ENCODE measurements at places on chromosomes 13 and 19.

GRCh38 chr13:113446488-113446854 is 6.8 kb downstream of the ADPRHL1 start:
- no peak for DNase-seq
- H3K36me3 ChIP-seq: peaks cover 19% of the 10 kb centered on the region
- peaks cover 13% of the 10 kb centered on the region for H3K4me1 ChIP-seq

DNA sequence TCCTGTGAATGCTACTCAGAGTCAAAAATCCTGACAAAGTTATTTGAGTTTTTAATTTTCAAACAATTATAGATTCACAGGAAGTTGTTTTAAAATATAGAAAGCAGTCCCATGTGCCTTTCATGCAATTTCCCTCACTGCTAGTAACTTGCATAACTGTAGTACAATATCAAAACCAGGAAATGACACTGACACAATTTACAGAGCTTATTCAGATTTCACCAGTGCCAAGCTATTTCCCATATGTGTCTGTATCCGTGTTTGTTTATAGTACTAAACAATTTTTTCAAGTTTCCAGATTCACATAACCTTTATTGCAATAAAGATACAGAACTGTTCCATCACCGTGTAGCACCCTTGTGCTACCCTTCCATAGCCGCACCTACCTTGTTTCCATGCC is 934.6 kb downstream of the PCDH17 start:
- no peak for DNase-seq
- H3K4me1 ChIP-seq: no peaks in the 10 kb centered on the region
- H3K36me3 ChIP-seq: no peaks in the 10 kb centered on the region

GRCh38 chr13:40370661-40371060 is 295.8 kb downstream of the FOXO1 start:
- no peak overlapping the region for H3K27ac ChIP-seq
- no peaks in the 10 kb centered on the region for H3K27me3 ChIP-seq
- DNase-seq: no peak

DNA sequence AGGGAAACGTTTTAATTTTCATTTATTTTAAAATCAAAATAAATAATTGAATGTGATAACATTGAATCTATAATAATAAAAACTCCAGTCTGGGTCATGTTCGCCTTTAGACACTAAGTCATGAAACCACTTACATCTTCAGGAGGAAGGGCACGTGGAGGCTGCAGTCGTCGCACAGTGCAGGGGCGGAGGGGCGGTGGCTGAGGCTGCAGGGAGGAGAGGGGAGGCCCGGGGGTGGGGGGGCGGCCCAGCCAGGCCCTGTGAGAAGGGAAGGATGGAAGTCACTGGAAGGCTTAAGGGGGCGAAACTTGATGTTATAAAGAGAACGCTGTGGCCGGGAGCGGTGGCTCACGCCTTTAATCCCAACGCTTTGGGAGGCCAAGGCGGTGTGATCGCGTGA is 14.9 kb upstream of the LATS2 start:
- H3K4me1 ChIP-seq: peaks cover 17% of the 10 kb centered on the region
- no peak overlapping the region for H3K27ac ChIP-seq
- peaks cover 6% of the 10 kb centered on the region for H3K36me3 ChIP-seq
- no peak for DNase-seq
- peak overlapping the region; percentile 39 for H3K4me3 ChIP-seq

GRCh38 chr19:42563352-42564210 is 31.1 kb downstream of the CEACAM8 start:
- H3K4me1 ChIP-seq: peaks cover 28% of the 10 kb centered on the region
- H3K36me3 ChIP-seq: peaks cover 2% of the 10 kb centered on the region
- no peak overlapping the region for H3K4me3 ChIP-seq
- no peak overlapping the region for H3K27ac ChIP-seq
- H3K27me3 ChIP-seq: peaks cover 39% of the 10 kb centered on the region

DNA sequence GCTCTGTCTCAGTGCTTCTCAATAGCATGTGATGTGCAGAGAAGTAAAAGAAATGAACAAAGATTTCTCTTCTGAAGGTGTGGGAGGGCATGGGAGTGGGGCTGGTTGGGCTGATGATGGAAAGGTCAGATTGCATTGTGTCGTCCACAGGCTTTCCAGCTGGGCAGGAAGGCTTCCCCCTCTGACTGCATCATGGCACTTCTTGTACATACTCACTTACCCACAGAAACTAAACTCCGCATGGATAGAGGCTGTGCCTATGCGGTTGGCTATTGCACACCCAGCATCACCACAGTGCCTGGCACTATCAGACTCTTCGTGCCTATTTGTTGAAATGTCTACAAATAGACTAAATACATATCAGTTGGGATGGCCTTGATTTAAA is 24.4 kb upstream of the TNFSF11 start:
- no peak overlapping the region for H3K4me3 ChIP-seq
- peak; percentile 43 for DNase-seq
- peaks cover 10% of the 10 kb centered on the region for H3K27me3 ChIP-seq
- peaks cover 25% of the 10 kb centered on the region for H3K4me1 ChIP-seq
- peaks cover 3% of the 10 kb centered on the region for H3K36me3 ChIP-seq

DNA sequence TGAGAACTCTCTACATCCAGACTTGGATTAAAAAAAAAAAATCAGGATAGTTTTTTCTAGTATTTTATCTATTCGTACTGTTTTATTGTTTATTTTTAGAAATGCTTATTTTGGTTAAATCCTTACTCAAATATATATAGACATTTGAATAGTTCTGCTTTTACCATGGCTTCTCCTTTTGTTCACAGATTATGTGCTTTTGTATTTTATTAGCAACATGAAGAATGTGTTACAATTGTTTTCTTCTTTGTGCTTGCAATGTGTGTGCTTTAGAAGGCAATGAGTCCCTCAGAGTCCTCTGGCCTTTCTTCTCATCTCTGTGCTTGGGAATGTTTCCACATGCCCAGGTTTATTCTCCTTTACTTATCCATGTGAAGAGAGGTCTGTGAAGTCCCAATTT is 324.0 kb downstream of the KCNRG start:
- no peaks in the 10 kb centered on the region for H3K36me3 ChIP-seq
- no peaks in the 10 kb centered on the region for H3K27me3 ChIP-seq
- no peak overlapping the region for H3K4me3 ChIP-seq
- no peak for DNase-seq
